ENCODE measurements at places on chromosomes 1 and 21.

DNA sequence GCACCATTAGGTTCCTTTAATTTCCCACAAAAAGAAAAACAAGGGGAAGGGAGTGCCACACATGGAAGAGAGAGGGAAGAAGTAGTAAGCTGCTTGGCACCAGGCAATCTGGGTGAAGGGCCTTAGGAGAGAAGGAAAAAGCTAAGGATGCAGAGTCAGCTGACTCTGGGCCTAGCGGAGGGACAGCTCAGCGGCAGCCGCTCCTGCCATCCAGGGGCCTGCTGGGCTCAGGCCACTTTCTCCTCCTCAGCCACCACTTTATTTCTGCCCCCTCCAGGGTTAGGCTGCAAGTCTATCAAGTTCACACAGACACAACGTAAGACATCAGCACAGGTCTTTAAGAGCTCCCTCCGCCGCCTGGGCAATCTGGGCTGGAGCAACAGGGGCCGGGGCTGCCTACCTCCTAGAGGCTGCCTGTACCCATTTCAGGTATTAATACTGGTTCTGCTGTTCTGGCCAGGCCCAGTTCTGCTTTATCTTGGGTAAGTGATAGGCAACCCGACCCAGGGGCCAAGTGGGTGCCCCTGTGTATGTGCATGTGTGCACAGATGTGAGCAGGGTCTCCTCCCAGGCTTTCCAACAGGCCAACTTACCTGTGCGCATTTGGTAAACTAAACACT is 53.6 kb downstream of the SLC45A1 start:
- DNase-seq: no peak

GRCh38 chr1:72830606-72831390 is 548.5 kb upstream of the NEGR1 start:
- DNase-seq: no peak

GRCh38 chr1:245094092-245094491 is 60.7 kb upstream of the KIF26B start:
- DNase-seq: no peak

DNA sequence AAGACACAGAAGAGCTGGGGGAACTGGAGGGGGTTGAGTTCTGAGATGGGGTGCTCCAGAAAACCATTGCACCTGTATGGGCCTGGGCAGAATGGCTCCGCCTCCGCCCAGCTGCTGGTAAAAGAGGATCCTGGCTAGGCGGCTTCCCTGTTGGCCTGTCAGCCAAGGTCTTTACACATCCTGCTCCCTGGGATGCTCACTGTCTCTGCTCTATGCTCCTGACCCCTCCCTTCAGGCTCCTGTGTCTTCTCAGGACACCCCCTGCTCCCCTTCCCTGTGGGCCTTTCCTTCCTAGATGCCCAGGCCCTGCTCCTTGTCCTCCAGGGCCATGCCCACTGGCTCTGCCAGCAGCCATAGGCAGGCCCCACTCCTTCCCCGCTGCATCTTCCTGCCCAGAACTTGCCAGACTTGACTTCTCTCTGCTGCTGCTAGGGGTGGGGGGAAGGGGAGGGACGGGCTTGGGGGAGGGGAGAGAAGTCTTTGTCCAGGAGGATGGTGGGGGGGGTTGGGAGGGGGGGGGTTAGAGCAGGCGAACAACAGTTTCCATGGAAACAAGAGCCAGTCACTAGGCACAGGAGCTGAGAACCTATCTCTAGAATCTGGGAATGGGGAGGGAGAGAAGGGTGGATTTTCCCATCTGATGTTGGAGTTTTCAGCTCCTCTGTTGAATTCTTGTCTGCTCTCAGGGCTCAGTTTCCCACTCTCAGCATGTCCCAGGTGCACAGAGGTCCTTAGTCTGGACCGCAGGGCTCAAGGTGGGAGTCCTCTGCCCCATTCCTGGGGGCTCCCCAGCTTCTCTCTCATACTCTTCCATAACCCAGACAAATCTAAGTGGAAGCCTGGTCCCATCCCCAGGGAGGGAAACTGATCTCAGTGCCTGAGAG is 10.6 kb downstream of the CELSR2 start:
- no peak for DNase-seq

DNA sequence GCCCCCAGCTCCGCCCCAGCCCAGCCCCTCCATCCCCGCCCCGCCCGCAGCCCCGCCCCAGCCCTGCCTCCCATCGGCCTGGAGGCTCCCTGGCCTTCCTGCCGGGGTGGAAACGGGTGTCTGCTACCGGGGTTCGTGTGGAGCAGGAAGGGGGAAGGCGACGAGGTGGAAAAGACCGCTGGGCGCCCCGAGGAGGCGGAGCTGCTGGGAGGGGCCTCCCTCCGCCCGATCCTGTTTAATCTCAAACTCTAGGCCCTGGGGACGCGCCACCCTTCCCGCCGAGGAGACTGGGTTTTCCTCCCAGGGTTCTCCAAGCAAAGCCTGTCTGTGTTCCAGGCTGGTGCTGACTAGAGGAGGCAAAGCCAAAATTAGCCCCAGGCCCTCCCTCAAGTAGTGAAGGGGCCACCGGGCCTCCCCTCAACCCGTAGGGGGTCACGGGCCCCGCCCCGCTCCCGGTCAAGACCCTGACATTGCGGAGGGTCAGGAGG is 16.2 kb upstream of the TTLL10 start:
- DNase-seq: peak; percentile 60

DNA sequence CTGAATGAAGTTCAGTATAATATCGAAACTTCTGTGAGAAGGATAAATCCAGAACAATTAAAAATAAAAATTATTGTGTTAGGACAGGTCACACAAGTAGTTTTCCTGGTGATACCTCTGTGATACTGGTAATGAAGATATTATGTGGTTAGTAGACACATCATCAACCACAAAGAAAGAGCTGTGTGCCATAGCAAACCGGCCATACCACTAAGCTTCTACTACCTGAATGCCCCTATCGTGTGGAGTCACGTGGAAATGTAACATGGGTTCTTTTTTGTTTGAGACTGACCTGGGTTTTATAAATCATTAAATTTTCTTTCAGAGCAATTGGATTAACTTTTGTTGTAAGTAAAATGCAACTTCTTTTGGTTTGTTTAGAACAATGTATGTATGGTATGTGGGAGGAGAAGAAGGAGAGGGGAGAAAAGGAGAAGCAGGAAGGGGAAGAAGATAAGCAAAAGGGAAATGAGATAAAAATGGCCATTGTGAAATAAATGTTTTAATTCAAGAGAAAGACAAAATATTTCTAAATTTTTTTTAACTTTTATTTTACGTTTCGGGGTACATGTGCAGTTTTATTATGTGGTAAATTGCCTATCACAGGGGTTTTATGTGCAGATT is 58.2 kb upstream of the LRRC8B start:
- no peak for DNase-seq

GRCh38 chr21:43758111-43758641 is 17.9 kb downstream of the CSTB start:
- DNase-seq: no peak

DNA sequence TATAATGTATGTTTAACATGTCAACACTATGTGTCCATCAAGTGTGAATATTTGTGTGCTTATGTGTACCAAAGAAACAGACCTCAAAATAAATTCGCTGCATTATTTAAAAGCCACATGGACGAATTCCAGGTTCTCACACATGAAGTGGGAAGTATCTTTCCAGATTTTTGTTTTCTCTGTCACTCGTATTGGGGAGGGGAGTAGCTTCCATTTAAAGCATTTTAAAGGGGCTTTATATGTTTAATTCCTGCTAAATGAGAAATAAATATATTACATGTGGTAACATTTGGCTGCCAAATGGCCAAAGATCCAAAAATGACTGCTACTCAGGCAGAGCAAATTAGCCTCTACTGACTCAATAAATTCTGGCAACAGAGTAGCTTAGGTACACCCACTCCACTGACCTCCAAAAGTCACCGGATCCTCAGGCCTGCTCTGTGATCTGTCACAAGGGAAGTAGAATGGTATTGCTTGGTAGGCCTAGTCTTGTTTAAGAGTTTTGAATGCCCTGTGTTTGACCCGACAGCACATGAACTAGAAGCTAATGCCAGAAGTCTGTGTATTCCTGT is 178.1 kb downstream of the ZP4 start:
- DNase-seq: no peak

DNA sequence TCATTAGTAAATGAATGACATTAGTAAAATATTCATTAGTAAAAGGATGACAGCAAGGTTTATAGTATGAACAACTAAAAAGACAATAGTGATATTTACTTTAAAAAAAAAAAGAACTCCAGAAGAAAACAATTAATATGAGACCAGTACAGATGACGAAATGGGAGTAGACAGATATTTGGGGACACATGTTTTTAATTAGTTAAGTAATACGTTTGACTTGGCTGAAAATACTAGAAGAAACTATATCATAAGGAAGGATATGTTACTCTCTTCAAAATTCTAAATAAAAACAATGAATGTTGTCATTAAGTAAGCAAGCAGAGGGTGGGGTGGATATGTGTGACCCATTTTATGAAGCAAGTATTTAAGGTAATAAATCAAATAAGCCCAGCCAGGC is 61.9 kb downstream of the GPATCH2 start:
- no peak for DNase-seq

DNA sequence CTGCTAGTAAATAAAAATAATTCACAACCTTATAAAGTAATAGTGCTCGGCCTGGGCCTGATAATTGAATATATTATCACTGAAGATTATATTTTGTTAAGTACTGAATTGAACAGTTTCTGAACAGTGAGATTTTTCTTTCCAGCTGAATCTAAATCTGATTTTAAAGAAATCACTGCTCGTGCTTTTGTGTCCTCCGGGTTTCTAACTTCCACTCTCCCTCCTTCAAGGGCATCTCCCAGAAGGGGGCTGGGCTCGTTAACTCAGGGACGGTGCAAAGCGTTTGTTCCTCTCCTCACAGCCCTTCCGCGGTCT is 823 bp upstream of the KIF1B start:
- no peak for DNase-seq
